ENCODE measurements at places on chromosomes 3 and 15.
A peak's percentile ranks its signal among the peaks of the same experiment; 100 is the strongest.

GRCh38 chr15:50146632-50147031, 27.6 kb upstream of the ATP8B4 start:
- no peak for DNase-seq

DNA sequence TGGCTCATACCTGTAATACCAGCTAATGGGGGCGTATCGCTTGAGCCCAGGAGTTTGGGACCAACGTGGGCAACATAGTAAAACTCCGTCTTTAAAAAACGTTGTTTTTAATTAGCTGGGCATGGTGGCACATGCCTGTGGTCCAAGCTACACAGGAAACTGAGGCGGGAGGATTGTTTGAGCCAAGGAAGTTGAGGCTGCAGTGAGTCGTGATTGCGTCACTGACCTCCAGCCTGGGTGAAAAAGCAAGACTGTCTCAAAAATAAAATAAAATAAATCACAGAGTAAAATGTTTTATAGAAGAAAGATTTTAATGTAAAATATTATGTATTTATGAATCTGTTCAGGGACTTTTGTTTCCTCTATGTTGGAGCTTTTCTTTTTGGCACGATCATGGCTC, 15.3 kb upstream of the STRIT1 start:
- DNase-seq = no peak

- DNase-seq = peak; percentile 90
Observed at GRCh38 chr3:46987743-46988401, 8.4 kb downstream of the NBEAL2 start.

- DNase-seq = no peak
Observed at GRCh38 chr3:175898194-175898593, 1039.1 kb downstream of the NAALADL2 start.

DNA sequence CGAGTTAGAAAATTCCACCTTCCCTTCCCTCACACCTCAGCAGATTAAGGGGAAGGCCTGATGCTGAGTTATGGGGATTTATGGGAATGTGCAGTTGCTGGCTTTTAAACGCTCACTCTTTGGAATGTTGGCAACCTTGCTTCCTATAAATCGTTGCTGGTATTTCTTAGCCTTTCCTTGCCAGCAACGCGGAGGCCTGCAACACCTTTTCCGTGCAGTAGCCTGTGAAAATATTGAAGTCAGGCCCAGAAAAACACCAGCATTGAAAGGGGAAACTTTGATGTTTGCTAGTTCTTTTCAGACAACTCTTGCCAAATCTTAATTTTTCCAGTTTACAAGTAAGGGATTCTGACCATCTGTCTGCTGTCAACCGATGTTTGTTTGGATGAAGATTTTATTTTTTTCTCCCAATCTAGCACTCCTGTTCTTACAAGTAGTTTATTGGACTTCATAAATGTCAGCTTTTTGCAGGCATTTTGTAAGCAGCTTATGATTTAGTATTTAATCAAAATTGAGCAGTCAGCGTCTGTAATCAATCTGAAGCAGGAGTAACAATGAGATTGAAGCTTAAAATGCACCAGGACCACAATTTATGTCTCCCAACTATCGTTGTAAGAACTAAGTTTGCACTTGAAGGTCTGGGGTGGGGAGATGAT, 251.0 kb downstream of the RPLP1 start:
- no peak for DNase-seq

DNA sequence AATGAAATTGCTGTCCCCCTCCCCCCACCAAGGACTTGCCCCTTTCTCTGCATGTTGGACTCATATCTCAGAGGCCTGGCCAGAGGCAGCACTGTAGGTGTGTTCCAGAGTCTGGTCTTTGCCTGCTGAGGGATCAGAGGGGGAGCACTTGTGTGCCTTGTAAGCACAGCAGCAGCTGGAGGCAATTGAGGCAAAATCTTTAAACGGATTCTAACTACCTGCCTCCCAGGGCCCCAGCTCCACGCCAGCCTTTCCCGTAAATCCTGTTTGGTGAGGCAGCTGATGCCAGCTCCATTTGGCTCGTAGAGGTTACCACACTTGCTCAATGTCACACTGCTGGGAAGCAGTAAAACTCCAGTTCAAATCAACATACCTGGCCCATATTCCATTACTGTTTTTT, 2.3 kb upstream of the IDH2 start:
- no peak for DNase-seq

GRCh38 chr15:62428259-62428658, 263.2 kb upstream of the C2CD4B start:
- DNase-seq = no peak

GRCh38 chr3:141998669-141999290, 122.3 kb downstream of the ATP1B3 start:
- DNase-seq = no peak

GRCh38 chr15:94105760-94106159, 125.6 kb upstream of the MCTP2 start:
- DNase-seq = no peak
